GM12891 (cell line): ENCODE measurements at places on chromosomes 7 and 10.

DNA sequence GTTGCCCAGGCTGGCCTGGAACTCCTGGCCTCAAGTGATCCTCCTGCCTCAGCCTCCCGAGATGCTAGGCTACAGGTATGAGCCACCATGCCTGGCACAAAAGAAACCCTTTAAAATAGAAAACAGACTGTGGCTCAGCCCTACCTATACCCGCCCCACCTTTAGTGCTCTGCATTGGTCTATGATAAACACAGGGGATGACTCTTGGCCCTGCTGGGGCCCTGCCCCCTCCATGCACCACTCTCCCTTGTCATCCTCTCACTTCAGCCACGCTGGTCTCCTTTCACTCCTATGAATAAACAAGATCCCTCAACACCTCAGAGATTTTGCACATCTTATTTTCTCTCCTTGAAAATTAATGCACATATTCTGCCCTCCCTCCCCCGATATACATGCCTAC is 251.4 kb upstream of the KLF14 start:
- DNase-seq, result no peak

- no peak for DNase-seq
These were observed 75.7 kb downstream of the COBL start for GRCh38 chr7:51240868-51241267.

- DNase-seq, result no peak
These were observed 9.0 kb upstream of the YAE1 start for GRCh38 chr7:39557222-39557621.

DNA sequence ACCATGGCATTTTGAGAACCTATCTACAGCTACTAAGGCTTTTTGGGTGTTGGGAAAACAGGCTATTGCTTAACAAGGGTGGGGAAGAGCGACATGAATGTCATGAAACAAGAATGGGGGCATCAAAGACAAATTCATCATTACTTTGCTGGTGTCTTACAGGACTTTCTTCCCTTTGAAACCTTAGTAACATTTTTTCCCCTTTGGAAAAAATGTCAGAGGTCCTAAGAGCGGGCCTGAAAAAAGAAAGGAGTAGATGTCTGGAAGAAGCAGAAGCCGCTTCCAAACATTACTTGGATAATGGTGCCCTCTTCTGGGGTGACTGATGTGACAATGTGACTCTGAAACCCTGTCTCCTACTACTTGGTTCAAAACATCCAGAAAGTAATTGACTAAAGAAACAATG is 3.8 kb upstream of the DDX50 start:
- DNase-seq, result no peak

GRCh38 chr7:137073571-137074325 is 205.3 kb downstream of the CHRM2 start:
- DNase-seq, result no peak

- no peak for DNase-seq
These were observed 6.9 kb upstream of the NUDCD3 start for GRCh38 chr7:44497155-44498027.

- no peak for DNase-seq
These were observed 31.6 kb downstream of the GARIN1A start for GRCh38 chr7:128703609-128704241.

GRCh38 chr10:106513352-106513771 is 651.1 kb downstream of the SORCS1 start:
- no peak for DNase-seq

- no peak for DNase-seq
These were observed 12.7 kb upstream of the ATP6V1F start for GRCh38 chr7:128849804-128850490.

- no peak for DNase-seq
These were observed 60.9 kb upstream of the RAPGEF5 start for GRCh38 chr7:22417841-22418240.

DNA sequence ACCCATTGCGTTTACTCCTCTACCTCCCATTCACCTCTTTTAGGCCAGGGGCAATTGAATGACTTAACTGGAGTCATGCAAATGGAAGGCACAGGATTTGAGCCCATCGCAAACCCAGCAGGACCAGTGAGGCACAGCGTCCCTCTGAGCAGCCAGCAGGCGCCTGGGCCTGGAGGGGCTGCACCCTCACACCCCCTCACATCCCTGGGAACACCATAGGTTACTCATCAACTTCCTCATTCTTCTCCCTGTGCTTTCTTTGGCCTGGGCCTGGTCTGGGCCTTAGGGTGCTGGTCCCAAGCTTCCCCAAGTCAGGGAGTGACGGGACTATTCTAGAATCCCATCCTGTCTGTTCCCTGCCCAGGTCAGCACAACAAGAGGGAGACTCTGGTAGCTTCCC is 169.4 kb upstream of the EEPD1 start:
- DNase-seq, result no peak

DNA sequence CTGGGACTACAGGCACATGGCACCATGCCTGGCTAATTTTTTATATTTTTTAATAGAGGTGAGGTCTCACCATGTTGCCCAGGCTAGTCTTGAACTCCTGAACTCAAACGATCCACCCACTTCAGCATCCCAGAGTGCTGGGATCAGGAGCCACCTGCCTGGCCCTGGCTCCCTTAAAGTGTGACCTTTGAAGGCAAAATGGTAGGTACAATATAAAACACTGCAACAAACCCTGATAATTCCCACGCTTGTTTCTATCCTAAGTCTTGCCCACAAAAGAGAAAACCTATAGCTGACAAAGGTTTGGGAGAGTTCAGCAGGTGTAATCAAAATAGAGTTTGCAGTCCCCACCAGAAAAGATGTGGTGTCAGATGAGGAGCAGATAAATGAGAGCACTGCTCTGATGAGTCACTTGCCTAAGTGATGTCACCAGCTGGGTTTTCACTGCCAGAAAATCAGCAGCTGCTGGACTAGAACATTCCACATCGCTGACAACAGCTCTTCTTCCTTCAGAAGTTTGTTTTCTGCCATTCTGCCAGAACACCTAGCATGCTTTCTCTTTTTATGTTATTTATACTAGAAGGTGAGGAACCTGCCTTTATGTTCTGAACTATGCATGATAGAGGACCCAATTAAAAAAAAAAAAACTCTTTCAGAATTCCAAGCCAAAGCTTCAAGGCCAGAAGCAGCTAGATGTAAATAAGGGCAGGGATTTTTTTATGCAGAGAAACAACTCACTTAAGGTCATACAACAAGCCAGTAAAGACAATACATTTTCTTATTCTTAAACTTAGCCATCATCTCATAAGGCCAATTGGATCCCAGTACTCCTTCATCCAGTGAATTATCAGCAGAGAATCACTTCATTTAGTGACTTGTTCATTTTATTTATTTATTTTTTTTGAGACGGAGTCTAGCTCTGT is 18.0 kb downstream of the PURB start:
- DNase-seq, result no peak

GRCh38 chr7:30925117-30925516 is 13.5 kb downstream of the AQP1 start:
- no peak for DNase-seq

- DNase-seq, result no peak
These were observed 66.7 kb downstream of the CCDC3 start for GRCh38 chr10:12934777-12935176.

- no peak for DNase-seq
These were observed 84.2 kb upstream of the STEAP1B start for GRCh38 chr7:22584179-22584578.

- DNase-seq, result no peak
These were observed 56.0 kb downstream of the SORBS1 start for GRCh38 chr10:95505084-95505610.

- DNase-seq, result no peak
These were observed 138.1 kb downstream of the GNAI1 start for GRCh38 chr7:80272560-80273239.

DNA sequence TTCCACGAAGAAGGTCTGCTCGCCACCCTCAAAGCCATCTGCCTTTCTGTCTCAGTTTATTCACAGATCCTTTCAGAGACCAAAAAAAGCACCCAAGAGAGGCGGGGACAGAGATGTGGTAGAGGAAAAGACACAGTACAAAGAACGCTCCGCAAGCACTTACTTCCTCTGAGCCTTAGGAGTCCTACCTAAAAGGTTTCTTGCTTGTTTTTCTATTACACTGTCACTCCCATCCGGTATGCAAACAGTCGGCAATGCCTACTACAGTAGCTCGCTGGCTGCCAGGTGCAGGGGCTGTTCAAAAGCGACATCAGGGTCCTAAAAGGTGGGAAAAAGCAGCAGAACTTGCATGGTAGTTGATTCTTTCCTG is 816 bp downstream of the TECPR1 start:
- no peak for DNase-seq

- DNase-seq, result no peak
These were observed 4.8 kb downstream of the DNMBP start for GRCh38 chr10:100004805-100005510.

DNA sequence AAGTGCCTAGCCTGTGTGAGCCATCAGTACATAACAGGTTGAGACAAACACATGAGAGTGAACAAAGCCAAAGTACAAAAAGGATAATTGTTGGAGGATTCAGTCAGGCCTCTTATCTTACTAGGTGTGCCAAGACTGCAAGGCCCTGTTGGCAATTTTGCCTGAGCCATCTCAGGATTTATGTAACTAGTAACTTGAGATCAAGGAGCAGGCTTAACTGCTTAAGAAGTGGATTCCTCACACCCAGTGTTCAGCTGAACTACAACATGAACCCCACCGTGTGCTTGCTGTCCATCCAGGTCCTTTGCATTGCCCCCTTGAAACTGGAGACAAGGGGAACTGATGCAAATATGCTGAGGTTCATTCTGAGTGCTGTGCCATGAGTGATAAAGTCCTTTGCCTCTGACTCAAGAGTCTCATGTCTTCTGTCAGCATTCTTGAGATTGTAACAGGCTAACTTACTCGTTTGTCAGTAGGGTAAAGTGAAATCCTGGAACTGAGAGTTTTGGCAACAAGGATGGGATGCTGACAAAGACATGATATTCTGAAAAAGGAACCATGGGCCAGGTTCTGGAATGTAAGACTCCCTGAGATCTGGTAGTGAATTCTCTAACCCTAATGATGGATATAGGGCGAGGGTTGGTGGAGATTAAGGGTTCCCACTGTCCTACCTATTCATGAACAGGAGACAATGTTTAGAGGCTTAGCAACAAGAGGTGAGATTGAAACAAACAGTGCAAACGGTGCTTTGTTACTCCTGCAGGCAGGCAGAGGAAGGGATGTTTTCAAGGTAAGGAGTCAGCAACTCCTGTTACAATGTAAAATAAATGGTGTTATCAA is 44.1 kb upstream of the GATAD1 start:
- DNase-seq, result no peak

DNA sequence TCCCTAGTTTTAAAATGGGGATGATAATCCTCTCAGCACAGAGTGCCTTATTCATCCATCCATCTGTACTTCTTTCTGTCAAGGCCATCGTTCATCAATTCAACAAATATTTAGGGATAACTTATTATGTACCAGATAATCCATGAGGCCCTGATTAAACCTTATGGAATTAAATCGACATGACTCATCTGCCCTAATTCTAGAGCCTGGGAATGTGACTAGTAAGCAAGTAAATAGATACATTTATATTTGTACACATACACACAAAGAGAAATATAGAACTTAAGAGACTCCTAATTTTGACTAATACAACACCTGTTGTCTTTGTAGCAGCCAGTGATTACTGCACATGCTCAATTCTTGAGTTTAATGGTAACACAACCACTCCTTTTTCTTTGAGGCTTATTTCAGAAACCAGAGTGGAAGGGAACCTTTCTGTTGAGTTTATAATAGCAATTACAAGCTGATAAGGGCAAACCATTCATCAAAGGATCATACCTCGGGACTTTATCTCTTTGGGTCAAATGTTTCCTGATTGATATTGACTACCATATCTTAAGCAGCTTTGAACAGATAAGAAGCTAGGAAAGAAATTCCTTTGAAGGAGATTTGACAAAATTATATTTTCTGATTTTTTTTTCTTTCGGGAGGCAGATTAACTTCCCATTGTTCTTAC is 122.7 kb downstream of the ARID5B start:
- DNase-seq, result no peak

GRCh38 chr10:17290226-17290625 is 62.2 kb downstream of the VIM start:
- DNase-seq, result no peak

DNA sequence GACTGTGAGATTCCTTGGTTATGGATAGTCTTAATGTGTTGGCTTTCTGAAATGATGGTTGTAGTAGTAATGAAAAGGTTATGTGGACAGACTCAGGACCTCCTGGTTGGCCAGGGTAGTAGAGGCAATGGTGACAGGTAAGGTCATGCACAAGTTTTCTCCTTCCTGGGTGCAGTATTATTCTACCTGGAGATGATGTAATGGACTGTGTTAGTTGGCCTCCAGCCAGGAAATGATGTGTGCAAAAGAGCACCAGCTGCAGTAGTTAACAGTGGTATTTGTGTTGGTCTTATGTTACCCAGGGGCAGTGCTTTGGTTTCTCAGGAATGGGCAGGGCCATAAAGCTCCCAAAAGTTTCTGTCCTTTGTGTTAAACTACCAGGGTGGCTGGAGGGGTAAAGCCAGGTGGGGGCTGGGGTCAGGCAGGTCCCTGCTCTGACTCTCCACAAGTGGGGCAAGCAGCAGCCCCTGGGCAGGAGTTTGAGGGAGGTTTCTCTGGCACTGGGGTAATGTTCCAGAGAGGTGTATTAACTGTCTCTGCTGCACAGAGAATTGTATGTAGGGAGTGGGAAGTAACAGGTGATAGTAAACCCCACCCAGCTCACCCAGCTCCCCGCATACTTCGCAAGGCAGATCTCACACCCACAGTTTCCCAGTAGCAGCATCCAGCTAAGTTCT is 36.3 kb downstream of the GPR22 start:
- DNase-seq, result no peak

DNA sequence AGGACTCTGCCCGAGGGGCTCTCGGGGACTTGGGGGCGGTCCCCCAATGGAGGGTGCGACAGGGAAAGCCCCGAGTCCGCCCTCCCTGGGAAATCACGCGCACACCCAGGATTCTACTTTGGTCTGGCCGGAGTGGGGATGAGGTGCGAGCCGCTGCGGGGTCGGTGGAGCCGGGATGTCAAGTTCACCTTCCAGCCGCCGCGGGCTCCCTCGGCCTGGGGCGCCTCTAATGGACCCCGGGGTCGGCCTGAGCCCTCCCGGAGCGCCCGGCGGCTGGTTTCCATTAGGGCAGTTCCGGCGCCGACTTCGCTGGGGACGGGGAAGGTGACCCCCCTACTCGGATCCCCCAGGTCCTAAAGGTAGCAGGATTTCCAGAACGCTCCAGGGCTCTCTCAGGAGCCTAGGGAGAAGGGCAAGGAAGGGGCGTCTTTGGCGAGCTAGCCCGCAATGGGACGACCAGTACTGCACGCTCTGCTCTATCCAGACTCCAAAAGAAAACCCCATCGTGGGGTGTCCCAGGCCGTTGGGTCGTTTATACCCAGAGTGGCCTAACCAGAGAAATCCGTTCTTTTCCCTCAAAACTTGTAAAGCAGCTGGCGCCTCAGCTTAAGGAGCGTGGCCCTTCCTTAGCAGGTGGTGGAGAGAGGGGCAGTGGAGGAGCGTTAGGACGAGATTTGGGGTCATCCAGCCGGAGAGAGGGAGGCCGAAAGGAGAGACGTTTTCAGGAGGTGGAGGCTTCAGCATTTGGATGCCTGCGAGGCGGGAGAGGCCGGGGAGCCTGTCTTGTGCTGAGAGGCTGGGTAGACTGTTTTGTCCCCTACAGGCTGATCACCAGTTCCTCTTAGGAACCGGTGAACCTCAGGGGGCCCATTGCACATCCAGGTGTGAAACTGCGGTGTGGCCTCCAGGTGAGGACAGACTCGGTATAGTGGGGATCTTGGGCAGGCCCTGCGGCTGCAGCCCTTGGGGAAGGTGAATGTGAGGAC is 860 bp upstream of the WDR86 start:
- peak; percentile 23 for DNase-seq
